Stomach (tissue), 19 donors: ENCODE measurements at places on chromosomes 12 and 14.

GRCh38 chr12:47954058-47954457 is 9.3 kb upstream of the TMEM106C start:
- DNase-seq: no peak

GRCh38 chr12:119713551-119714031 is 45.7 kb downstream of the PRKAB1 start:
- DNase-seq: peak; percentile 24

DNA sequence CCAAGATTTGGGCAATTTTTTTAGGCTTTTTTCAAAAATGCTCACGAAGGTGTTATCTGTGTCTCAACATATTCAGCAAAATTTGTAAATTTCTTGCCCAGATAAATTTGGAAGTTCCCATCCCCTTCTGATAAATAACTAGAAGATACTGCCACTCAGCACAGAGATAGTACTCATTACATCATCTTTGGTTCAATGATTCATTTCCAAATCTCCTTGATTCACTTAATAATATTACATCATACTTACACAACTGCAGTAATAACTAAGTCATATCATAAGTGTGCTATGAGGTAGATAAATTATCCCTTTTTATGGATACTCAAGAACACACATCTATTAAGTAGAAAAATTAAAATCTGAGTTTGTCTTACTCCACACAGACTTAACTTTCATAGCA is 89.4 kb downstream of the RPAP3 start:
- DNase-seq: no peak

GRCh38 chr14:29710015-29710414 is 217.6 kb downstream of the PRKD1 start:
- no peak for DNase-seq

DNA sequence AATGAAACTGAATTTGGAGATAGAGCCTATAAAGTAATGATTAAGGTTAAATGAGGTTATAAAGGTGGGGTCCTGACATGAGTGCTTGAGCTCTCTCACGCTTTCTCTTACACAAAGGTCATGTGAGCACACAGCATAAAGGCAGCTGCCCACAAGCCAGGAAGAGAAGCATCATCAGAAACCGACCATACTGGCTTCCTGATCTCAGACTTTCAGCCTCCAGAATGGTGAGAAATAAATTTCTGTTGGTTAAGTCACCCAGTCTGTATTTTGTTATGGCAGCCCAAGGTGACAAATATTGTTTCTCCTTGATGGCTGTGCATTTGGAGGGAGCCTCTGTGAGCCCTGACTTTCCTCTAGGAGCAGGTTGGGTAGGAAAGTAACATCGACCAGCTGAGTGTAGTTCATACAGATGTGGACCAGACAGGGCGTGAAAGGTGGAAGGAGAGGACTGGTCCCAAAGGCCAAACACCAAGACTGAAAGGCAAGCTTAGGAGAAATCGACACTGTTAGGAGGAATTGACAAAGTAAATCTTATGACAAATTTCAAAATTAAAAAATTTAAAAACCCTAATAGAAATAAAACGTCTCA is 97.6 kb upstream of the SLC38A2 start:
- DNase-seq: no peak

DNA sequence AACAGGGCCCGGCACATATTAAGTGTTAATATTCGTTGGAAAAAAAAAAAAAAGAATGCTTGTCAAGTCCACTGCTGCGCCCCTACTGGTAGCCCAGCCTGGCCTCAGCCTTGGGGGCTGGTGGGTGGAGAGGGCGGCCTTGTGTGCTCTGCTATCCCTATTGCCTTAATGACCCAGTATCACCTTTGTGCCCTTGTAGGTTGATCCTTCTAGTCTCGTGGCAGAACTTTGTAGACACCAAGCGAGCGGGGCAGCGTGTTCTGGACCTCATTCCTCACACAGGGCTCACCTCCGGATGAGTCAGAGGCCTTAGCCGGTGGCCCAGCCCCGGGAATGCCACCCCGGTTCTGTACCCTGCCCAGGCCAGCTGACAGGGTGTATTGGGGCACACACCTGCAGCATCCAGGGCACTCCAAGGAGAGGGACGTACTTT is 1.8 kb upstream of the RCOR1 start:
- DNase-seq: peak; percentile 45

- DNase-seq: no peak
These were observed 905 bp downstream of the ZNF84 start for GRCh38 chr12:133038118-133038709.

DNA sequence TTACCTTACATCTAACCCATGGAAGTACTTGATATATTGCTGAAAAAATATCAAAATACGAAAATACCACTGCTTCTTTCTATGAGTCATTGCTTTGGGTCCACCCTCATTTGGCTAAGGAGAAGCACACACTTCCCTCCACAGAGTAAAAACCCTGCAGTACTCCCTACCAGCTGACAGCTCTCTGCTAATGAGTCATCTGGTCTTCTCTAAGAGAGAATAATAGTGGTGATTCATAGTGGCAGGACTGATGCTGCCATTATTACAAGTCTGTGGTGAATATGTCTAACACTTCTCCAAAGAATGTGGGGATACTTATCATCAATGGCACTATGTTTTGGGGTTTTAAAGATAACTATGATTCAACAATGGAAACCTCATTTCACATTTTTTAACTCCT is 90.7 kb downstream of the PPFIA2 start:
- DNase-seq: no peak

DNA sequence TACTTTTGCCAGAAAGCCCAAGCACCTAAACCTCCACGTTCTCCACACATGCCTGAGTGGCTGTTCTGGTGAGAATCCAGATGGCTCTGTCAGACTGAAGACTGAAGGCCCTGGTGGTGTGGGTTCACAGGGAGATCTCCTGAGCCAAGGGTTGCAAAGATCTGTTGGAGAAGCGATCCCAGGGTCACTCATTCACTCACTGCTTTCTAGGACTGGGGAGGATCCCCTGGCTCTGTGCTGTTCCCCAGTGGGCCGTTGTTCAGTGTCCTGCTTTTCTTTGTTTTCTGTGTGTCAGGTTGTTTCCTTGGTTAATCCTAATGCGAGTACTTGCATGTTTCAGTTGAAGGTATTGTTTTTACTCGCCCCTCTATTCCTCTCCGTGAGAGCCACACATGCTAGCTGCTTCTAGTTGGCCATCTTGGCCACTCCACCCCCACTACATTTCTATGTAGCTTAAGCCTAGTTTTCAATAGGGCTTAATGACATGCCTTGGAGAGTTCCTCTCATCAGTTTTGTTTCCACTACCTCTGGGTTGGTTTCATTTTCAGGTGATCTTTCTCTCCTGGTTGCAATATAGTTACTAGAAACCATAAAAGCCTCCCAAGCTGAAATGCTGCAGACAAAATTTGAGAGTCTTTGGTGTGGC is 144.5 kb upstream of the SLC38A2 start:
- no peak for DNase-seq

- no peak for DNase-seq
These were observed 718 bp upstream of the JDP2 start for GRCh38 chr14:75427126-75427481.

GRCh38 chr12:50695961-50696360 is 67.9 kb upstream of the ATF1 start:
- DNase-seq: no peak

DNA sequence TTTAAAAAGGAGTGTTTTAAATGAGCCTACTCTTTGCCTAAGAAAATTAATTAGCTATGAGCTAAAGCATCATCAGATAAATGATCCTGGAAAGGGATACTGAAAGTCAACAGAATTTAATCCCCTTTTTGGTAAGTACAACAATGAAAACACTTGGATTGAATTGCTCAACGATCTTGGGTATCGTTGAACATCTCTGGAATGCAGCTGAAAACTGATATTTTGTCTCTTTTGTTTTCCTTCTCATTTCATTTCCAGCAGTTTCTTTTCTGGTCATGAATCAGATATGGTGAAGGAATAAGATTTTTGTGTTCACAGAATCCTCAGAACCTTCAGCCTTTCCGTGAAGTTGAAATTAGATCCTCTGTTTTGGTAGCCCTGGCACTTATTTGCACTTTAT is 771.2 kb downstream of the FSCB start:
- no peak for DNase-seq

GRCh38 chr12:15631007-15631715 is 158.0 kb downstream of the EPS8 start:
- no peak for DNase-seq

GRCh38 chr12:56141946-56142784 is 10.2 kb upstream of the MYL6B start:
- no peak for DNase-seq

DNA sequence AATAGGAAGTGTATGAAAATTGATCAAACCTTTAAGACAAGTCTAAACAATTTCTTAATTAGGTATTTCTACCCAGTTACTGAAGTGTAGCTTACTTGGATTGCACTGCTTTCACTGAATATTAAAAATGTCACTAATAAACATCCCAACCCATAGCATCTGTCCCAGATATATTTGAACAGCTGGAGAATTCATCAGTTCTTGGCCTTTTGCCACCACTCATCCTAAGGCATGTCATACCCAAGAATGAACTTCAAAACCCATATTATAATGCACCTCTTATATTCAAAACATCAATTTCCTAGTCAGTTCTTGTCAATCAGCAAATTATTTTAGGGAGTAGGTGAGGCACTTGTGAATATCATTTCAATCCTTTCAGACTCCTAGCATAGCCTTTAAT is 392.3 kb downstream of the PAWR start:
- DNase-seq: no peak

- DNase-seq: no peak
These were observed 60.6 kb downstream of the FBXL14 start for GRCh38 chr12:1533602-1534304.

GRCh38 chr12:95582230-95583058 is 31.2 kb upstream of the USP44 start:
- DNase-seq: no peak

DNA sequence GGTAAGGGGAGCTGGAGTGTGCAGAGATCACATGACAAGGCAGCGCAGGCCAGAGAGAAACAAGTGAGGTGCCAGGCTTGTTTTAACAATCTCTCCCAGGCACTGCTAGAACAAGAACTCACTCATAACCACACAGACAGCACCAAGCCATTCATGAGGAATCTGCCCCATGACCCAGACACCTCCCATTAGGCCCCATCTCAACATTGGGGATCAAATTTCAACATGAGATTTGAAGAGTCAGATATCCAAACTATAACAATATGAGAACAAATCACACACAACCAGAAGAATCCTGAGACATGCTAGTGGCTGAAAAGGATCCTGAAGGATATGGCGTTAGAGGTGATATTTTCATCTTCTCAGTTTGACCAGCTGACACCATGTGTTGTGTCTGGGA is 21.9 kb downstream of the OR6J1 start:
- DNase-seq: no peak

DNA sequence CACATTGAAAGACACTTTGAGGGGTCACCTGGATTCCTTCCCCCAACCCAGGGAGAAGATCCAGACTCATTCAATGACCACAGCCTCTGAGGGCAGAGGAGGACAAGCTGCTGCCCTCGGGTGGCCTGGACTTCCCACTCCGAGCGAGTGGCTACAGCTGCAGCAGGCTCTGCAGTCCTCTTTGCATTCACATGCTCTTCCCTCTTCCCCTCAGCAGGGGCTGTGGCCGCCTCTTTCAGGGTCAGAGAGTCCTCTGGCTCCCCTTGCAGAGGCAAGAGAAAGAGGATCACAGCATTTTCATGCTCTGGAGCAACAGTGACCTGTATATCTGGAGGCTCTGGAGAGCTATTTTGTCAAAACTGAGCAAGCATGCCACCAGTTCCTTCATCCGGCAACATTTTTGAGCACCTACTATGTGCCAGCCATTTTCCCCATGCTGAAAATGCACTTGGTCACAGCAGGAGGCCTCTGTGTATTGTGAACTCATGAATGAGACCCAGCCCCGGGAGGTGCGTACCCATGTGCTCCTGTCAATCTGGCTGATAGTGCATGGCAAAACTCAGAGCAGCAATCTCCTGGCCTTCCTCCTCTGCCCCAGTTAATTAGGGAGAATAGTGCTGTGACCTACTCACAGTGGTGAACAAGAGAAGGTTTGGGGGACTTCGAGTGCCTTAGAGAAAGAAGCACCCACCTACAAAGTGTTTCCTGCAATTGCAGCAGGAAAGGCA is 42.9 kb upstream of the KCNA5 start:
- no peak for DNase-seq

DNA sequence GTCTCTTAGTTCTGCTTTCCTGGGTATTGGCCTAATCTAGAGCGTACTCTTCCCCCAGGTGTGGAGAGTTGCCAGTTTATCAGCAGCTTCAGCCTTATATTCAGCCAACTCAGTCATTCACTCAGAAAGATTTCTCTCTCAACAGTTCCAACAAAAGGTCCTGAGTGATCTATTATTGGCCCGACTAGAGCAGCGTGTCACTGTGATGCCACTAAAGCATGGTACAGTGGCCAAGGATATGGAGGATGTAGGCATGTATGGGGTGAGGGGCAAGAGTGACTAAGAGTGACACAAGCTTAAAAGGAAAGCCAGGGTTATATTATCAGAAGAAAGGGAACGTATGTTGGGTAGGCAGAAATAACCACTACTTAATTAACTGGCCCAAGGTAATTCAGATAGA is 4.8 kb downstream of the NOPCHAP1 start:
- DNase-seq: no peak

GRCh38 chr14:36522347-36522971 is 2.4 kb upstream of the NKX2-1 start:
- no peak for DNase-seq

DNA sequence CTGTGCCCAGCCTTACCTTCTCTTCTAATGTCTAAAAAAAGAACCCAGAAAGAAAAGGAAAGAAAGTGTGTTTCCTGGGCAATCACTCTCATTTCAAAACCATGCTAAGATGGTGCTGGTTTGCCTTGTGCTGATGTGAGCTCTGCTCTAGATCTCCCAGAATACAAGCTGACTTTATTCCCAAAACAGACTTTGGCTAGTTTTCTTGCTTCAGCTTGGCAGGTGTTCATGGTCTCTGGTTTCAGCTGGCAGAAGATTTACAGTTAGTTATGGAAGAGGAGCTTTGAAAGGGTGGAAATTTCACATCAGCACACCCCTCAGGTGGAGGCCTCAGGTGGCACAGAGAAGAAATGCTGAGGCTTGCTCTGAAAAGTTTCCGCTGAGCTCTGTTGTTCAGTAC is 34.4 kb downstream of the PPP1R36 start:
- no peak for DNase-seq

GRCh38 chr12:28869197-28869596 is 279.9 kb upstream of the FAR2 start:
- no peak for DNase-seq

DNA sequence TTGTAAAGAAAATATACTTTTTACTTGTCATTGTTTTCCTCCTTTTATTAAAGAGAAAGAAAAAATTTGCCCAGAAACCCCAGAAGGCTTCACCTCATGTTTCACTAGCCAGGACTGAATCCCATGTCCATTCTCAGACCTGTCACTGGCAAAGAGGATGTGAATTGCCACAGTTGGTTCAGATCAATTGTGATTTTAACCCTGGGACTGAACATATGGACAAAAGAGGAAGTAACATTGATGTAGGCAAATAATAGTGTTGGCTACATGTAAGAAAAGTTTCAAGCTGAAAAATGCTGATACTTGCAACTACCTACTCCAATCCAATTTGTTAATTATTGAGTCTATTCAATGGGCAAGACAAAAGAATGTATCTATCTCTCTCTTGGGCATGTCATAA is 8.6 kb upstream of the CCDC196 start:
- no peak for DNase-seq

- no peak for DNase-seq
These were observed 57.2 kb upstream of the MAX start for GRCh38 chr14:65159281-65160062.
